ENCODE measurements at places on chromosomes 1 and 21.
A peak's percentile ranks its signal among the peaks of the same experiment; 100 is the strongest.

DNA sequence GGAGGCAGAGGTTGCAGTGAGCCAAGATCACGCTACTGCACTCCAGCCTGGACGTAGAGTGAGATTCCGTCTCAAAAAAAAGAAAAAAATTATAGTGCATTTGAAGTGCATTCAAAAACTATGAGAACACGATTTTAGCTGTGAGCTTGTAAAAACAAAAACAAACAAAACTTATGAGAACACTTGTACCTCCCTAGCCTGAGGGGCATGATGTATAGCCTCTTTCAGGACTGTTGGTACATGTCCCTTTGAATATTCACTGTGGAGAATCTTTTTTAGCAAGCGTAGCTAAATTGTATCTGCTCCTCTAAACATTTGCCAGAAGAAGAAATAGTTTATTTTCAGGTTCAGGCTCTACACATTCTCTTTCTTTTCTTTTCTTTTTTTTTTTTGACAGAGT, 9.5 kb upstream of the DEGS1 start:
- no peak for DNase-seq

DNA sequence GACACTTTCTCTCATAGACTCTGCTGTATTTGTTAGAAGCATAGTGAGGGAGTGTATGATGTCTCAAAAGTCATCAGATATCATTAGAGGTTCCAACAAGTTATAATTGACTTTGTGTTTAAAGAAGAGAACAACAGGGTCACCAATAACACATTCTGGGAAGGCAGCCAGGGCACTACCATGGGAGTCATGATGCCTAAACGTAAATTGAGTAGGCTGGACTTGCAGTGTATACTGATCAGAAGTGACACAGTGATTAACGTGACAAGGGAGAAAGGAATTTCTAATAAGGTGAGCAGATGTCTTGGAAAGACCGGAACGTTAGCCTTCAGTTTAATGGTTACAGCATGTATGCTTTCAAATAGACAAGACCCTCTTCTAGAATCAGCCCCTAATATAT, 973.2 kb downstream of the NCAM2 start:
- DNase-seq, result no peak

DNA sequence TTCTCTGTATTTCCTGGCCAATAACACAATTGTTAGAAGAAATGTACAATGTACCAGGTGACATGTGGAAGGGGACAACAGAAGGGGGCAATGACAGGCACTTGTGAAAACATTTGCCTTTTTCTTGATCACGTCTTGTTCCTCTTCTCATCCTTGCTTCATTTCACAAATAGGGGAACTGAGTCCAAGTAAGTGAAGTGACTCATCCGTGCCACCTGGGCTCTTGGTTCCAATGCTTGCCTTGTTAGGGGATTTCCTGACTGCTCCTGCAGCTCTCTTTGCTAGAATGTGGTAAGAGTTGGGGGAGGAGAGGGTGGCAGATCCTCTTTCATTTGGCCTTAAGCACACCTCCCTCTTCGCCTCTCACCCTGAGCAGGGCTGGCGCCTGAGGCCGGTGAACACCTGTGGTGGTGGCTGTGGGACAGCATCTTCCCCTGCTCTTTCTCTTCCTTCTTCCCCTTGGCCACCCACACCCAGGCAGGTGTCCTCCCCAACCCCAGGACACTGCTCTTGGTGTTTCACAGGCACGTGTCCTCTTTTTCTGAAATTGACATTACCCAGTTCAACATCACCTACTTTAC, 2.2 kb upstream of the RHEX start:
- DNase-seq, result peak; percentile 81

DNA sequence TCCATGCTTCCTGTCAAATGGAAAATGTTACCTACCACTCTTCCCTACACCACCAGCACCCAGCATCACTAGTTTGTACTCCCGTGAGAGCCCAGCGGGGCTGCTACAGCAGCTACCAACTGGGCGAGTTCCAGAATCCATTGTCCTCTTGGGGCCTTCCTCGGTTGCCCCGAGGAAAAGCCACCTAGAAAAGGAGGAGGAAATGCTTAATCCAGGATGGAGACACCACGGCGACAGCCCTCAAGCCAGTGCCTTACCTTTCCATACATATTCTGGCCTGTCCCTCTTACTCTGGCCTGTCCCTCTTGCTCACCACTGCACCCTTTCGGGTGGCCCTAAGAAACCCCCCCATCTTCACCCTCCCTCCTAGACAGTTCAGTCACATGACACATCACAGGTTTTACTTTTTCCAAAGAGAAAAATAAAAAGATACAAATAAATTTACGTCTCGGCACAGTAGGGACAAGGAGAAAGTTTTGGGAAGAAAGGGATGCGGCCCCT, 478 bp downstream of the RIT1 start:
- peak; percentile 27 for DNase-seq

DNA sequence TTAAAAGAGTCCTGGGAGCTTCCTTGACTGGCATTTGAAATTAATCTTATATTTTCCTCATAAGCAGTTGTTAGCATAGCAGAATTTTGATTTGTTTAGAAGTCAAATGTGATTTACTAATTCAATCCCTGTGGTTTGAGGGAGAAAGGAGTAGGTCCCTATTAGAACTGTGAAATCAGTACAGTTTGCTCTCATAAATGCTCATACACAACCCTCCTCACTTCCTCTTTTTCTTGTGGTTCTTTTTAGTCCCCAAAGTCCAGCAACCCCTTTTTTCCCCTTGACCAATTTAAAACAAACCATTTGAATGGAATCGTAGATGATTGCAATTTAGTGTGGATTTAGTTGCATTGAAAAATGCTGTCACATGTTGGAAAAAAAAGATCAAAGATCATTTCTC, 9.2 kb upstream of the IFI44 start:
- DNase-seq, result no peak

- no peak for DNase-seq
Measured at GRCh38 chr1:50973875-50974617, 4.0 kb downstream of the CDKN2C start.

DNA sequence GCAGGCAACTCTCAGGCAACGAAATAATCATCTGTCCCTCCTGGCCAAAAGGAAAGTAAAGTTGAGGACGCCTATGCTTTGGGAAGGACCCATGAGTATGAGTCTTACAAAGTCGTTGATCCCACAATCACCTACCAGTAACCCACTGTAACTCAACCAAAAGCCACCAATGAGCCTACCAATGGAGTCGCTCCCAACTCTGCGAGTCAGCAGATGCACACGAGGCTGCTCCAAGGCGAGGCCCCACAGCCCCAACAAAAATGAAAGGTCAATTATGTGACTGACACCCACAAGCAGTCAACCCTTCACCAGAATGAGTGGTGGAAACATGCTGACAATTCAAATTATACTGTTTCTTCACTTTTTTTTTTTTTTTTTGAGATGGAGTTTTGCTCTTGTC, 12.0 kb downstream of the SETD4 start:
- peak; percentile 16 for DNase-seq

DNA sequence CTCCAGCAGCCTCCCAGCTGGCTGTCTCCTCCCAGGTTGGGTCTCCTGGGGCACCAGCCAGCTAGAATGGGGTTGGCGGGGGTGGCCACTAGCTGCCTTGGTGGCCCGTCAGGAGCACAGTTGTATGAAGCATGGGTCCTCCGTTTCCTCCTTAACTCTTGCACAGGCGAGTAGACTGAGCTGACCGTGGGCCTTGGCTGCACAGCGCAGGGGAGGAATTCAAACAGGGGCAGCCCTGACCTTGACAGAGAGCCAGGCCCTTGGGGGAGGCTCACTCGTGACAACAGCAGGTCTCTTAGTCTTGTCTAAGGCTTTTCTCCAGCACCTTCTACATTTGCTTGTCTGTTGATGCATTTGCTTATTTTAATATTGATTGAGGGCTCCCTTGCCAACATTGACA, 114.1 kb downstream of the PRDM2 start:
- no peak for DNase-seq

- DNase-seq, result peak; percentile 73
Measured at GRCh38 chr1:6727535-6727934, 25.9 kb upstream of the DNAJC11 start.

GRCh38 chr1:113133038-113133437, 60.0 kb downstream of the LRIG2 start:
- DNase-seq, result peak; percentile 59

DNA sequence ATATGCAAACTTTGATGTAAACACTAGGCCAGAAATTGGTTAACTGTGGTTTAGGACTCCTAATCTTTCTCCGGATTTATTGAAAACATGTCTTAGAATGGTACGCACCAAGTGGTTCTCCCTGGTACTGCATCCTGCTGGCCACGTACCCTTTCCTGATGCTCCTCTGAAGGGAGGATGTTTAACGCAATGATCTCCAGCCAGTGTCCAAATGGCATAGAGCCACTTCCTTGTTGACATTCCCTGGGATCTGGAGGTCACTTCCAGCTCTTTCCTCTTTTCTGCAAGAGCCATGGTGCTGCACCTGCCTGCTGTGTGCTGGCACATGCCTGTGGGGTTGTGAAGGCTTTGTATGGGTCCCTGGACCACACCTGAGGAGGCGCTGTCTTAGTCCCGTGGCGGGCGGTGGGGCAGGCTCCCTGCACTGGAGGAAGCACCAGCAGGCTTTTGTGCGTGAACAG, 53.9 kb downstream of the GALNT2 start:
- peak; percentile 42 for DNase-seq

GRCh38 chr1:167428395-167428794, 89.9 kb downstream of the CD247 start:
- no peak for DNase-seq

- DNase-seq, result no peak
Measured at GRCh38 chr1:164452549-164452948, 106.4 kb upstream of the PBX1 start.

DNA sequence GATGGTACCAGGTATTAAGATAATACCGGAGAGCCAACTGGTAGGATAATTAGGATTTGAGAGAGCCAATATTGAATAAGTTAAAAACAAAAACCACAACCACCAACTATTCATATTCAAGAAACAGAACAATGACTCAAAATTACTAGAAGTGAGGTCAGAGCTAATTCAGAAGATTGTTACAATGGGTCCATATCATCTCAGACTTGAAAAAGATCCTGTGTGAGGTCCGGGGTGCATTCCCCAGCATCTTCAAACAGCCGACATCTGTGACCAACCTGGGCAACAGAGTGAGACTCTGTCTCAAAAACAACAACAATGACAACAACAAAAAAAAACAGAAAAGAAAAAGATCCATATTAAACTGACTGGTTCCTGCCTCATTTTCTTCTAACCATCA, 18.6 kb downstream of the AK2 start:
- DNase-seq, result no peak

GRCh38 chr1:228164561-228165371, 838 bp upstream of the IBA57 start:
- DNase-seq, result no peak

- no peak for DNase-seq
Measured at GRCh38 chr1:199161319-199161680, 522.5 kb downstream of the PTPRC start.

- DNase-seq, result peak; percentile 83
Measured at GRCh38 chr1:168112673-168113305, 23.9 kb downstream of the GPR161 start.

DNA sequence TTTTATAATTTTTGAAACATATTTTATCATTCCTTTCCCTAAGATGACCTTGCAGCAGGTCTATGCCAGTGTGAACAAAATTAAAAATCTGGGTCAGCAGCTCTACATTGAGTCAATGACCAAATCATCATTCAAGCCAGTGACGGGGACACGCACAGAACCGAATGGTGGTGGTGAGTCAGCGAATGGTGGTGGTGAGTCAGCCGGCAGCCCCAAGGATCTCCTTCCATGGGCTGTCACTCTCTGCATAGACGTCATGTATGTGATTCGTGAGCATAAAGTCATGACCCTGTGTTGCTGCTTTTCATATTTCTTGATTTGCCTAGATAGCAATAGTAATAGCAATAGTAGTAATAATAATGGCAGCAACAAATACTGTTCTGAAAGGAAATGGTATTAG, 26.3 kb downstream of the PER3 start:
- peak; percentile 49 for DNase-seq

GRCh38 chr1:37031871-37032270, 2.4 kb downstream of the GRIK3 start:
- DNase-seq, result no peak

Measured in activated CD8-positive, alpha-beta T cell treated with anti-CD3 and anti-CD28 coated beads for 36 hours (primary cell).